ENCODE measurements at places on chromosomes 12 and 14. TPM values are rescaled to one million over a fixed set of nuclear protein-coding genes. Genes with fewer than 3 reads are reported as not detected.

DNA sequence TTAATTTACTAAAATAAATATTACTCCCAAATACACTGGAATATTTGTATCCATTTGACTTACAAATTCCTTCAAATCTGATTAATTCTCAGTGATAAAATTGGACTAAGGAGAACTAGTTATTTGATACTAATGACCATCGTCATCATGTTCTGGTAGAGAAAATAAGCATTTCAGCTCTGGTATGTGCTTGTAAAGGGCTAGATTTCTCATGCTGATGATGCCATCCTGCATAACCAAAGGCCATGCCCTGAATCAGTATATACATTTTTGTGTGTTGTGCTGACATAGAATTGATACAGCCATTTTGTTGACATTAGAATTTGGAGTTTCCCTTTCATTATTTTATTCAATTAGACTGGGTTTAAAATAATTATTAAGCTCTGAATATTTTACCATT lies 148.9 kb downstream of the PCNX1 start:
- H3K36me3 ChIP-seq: peaks cover 96% of the 10 kb centered on the region
- H3K27me3 ChIP-seq: no peaks in the 10 kb centered on the region
- no peak overlapping the region for H3K4me3 ChIP-seq
- H3K27ac ChIP-seq: no peak overlapping the region
- DNase-seq: no peak

DNA sequence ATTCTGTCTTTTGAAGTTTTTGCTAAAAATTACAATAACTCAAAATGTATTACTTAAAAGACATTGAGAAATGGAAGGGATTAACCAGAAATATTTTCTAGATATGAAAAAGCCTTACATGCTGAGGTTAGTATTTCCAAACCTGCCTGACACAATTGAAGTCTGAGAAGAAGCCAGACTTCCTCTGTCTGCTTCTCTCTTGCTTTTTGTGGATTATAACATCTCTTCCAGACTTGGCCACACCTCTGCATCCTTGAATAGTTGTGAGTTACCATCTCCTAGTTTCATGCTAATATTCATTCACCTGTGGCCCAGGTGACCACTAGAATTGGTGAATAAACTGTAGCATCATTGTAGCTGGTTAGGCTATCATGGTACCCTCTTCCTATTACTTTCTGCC lies 497.6 kb downstream of the SLC16A7 start:
- no peak overlapping the region for H3K27ac ChIP-seq
- H3K27me3 ChIP-seq: no peaks in the 10 kb centered on the region
- no peaks in the 10 kb centered on the region for H3K4me1 ChIP-seq
- no peaks in the 10 kb centered on the region for H3K36me3 ChIP-seq
- H3K4me3 ChIP-seq: no peak overlapping the region

The KCNMB4 gene
- not detected for total RNA-seq

GRCh38 chr12:115583591-115583990 lies 693.9 kb downstream of the MED13L start:
- H3K27ac ChIP-seq: no peak overlapping the region
- H3K36me3 ChIP-seq: no peaks in the 10 kb centered on the region
- H3K27me3 ChIP-seq: no peaks in the 10 kb centered on the region
- H3K4me3 ChIP-seq: no peak overlapping the region
- no peaks in the 10 kb centered on the region for H3K4me1 ChIP-seq
- DNase-seq: no peak

- DNase-seq: no peak
- no peak overlapping the region for H3K4me3 ChIP-seq
- no peaks in the 10 kb centered on the region for H3K4me1 ChIP-seq
- no peaks in the 10 kb centered on the region for H3K36me3 ChIP-seq
- H3K27me3 ChIP-seq: no peaks in the 10 kb centered on the region
These were observed 20.4 kb downstream of the DLK1 start for GRCh38 chr14:100747021-100747586.

GRCh38 chr12:29725587-29726320 lies 58.0 kb downstream of the TMTC1 start:
- H3K4me1 ChIP-seq: peaks cover 17% of the 10 kb centered on the region
- H3K4me3 ChIP-seq: no peak overlapping the region
- H3K27me3 ChIP-seq: no peaks in the 10 kb centered on the region
- H3K36me3 ChIP-seq: no peaks in the 10 kb centered on the region
- DNase-seq: peak; percentile 58

The TAOK3 gene
- 43.7 TPM for total RNA-seq

DNA sequence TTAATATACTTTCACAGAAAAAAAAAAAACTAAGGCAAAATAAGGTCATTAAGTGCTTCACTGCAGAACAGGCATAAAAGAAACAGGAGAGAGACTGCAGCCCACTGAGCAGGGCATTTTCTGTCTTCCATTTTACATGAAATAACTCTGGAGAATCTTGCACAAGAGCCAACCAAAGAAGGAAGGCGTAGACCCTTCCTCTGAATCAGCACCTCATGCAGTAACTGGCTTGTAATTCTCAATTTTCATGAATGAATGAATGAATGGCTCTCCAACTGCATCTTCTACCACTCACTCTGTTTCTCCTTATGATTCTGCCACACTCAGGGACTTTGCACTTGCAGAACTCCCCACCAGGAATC lies 102.0 kb upstream of the PPM1H start:
- DNase-seq: no peak
- no peaks in the 10 kb centered on the region for H3K4me1 ChIP-seq

DNA sequence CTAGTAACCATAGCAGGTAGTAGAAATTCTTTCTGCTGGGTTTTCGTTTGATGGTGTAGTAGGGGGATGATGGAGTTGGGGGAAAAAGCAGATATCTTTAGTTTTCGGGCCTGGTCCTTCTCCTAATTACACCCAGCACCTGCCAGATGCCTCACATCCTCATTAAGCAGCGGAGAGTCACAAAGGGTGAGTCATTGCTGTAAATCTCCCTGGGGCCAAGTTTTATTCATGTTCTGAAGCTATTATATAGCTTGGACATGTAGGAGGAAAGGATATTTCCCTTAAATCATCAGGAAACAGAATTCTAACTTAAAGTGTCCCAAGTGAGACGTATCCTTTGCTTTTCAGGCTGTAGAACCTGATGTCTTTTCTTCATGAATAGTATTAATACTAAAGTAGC lies 4.9 kb upstream of the NECAP1 start:
- no peak overlapping the region for H3K27ac ChIP-seq
- H3K36me3 ChIP-seq: no peaks in the 10 kb centered on the region
- H3K4me3 ChIP-seq: no peak overlapping the region
- H3K4me1 ChIP-seq: no peaks in the 10 kb centered on the region
- H3K27me3 ChIP-seq: no peaks in the 10 kb centered on the region

- H3K4me1 ChIP-seq: no peaks in the 10 kb centered on the region
- H3K27ac ChIP-seq: no peak overlapping the region
- H3K27me3 ChIP-seq: no peaks in the 10 kb centered on the region
- peaks cover 15% of the 10 kb centered on the region for H3K36me3 ChIP-seq
- no peak for DNase-seq
These were observed 197.5 kb downstream of the STXBP6 start for GRCh38 chr14:24852312-24853060.

- H3K27ac ChIP-seq: no peak overlapping the region
- H3K4me3 ChIP-seq: no peak overlapping the region
- peak; percentile 87 for DNase-seq
- H3K4me1 ChIP-seq: peaks cover 5% of the 10 kb centered on the region
These were observed 73.1 kb upstream of the CEP83 start for GRCh38 chr12:94532490-94533422.

DNA sequence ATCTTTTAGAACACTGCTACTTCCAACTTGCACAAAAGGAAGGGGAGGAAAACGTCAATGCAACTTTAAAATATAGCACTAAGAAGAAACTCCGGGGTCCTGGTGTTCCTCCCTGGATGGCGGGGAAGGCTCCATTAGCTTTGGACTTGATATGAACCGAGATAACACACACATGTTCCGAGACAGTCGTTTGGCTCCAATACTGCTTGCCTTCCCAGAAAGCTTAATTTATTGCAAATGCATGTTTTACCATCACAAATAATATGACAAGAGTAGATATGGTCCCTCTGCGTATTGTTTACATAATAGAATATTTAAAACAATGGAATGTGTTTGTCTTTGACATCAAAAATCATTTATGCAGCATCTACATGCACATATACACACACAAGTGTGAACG lies 87.6 kb upstream of the CLMN start:
- H3K36me3 ChIP-seq: no peaks in the 10 kb centered on the region
- peaks cover 7% of the 10 kb centered on the region for H3K4me1 ChIP-seq
- peak; percentile 70 for DNase-seq
- H3K27ac ChIP-seq: no peak overlapping the region

GRCh38 chr12:90915353-90915752 lies 39.6 kb downstream of the CCER1 start:
- H3K36me3 ChIP-seq: no peaks in the 10 kb centered on the region
- no peak for DNase-seq
- no peak overlapping the region for H3K4me3 ChIP-seq
- no peaks in the 10 kb centered on the region for H3K27me3 ChIP-seq
- H3K27ac ChIP-seq: no peak overlapping the region

DNA sequence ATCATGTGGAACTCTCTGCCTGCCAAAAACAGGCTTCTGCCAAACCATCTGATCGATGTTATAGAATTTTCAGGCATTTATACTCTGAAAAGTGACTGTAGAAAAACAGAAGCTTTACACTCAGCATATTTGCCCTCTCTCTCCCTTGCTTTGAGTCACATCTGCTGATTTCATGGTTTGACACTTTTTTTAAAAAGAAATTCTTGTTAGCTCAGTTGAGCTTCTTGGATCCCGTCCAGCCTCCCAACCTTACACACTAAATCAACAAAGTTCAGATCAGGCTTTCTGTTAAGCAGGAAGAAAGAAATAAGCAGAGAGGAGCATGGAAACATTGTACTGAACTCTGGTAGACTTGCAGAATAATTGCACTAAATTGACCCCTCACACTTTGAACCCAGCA lies 193.6 kb upstream of the SEL1L start:
- no peak overlapping the region for H3K27ac ChIP-seq
- H3K27me3 ChIP-seq: no peaks in the 10 kb centered on the region
- no peaks in the 10 kb centered on the region for H3K4me1 ChIP-seq
- H3K4me3 ChIP-seq: no peak overlapping the region
- H3K36me3 ChIP-seq: no peaks in the 10 kb centered on the region

GRCh38 chr14:76134231-76134630 lies 17.5 kb upstream of the GPATCH2L start:
- H3K27ac ChIP-seq: no peak overlapping the region
- H3K36me3 ChIP-seq: no peaks in the 10 kb centered on the region
- H3K27me3 ChIP-seq: peaks cover 61% of the 10 kb centered on the region
- peaks cover 9% of the 10 kb centered on the region for H3K4me1 ChIP-seq

- no peak overlapping the region for H3K27ac ChIP-seq
- H3K36me3 ChIP-seq: no peaks in the 10 kb centered on the region
- no peak overlapping the region for H3K4me3 ChIP-seq
These were observed 153.0 kb upstream of the FKBP4 start for GRCh38 chr12:2641761-2642160.

The LRP1-AS gene
- not detected for total RNA-seq

The COX8C gene
- not detected for total RNA-seq

- no peaks in the 10 kb centered on the region for H3K27me3 ChIP-seq
- H3K36me3 ChIP-seq: no peaks in the 10 kb centered on the region
- no peak overlapping the region for H3K4me3 ChIP-seq
These were observed 478.3 kb upstream of the SOX5 start for GRCh38 chr12:24427776-24428175.

DNA sequence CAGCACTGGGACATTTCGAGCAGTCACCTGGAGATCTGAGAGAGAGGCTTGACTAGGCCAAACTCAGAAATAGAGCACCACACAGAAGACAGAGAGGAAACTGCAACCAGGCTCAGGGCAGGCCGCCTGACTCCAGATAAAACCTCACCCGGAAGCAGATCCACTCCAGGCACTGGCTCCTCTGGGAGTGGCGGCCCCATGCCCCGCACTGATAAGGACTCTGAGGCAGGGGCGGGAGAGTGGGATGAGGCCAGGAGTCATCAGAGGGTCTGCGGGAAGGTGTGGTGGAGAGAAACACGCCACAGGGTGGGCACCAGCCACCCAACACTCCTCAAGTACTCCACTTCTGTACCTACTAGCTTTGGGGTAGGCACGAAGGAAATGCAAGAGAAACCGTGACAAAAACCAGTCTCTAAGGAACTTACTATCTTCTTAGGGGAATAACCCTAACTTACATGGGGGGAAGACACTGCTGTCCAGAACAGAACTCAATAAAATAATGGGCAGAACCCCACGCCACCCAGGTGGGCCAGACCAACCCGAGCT lies 71.3 kb downstream of the CHGA start:
- no peaks in the 10 kb centered on the region for H3K4me1 ChIP-seq
- peaks cover 32% of the 10 kb centered on the region for H3K36me3 ChIP-seq
- H3K27ac ChIP-seq: no peak overlapping the region
- DNase-seq: no peak
- no peak overlapping the region for H3K4me3 ChIP-seq

DNA sequence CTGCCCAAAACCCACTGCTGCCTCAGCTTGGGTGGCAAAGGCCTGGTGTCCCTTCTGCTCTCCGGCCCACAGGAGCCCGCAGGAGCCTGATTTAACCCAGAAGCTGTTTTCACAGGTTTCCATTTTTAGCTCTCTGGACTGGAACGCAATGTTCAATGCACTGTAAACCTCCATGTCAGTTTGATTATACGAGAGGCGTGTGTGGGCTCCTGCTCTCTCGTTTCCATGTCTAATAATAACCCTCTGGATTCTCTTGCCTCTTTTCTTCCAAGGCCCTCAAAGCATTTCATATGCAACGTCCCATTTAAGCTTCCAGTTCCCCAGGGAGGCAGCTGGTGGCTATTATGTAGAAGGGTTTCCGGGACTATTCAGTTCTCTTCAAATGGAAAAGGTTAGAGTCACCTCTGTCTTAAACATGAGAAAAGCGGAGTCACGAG lies 161.1 kb downstream of the SUDS3 start:
- DNase-seq: peak; percentile 32
- H3K4me3 ChIP-seq: no peak overlapping the region
- H3K36me3 ChIP-seq: no peaks in the 10 kb centered on the region
- H3K27ac ChIP-seq: peak overlapping the region; percentile 75
- H3K4me1 ChIP-seq: peaks cover 5% of the 10 kb centered on the region
- no peaks in the 10 kb centered on the region for H3K27me3 ChIP-seq

- no peaks in the 10 kb centered on the region for H3K27me3 ChIP-seq
- no peaks in the 10 kb centered on the region for H3K4me1 ChIP-seq
- DNase-seq: no peak
- no peak overlapping the region for H3K4me3 ChIP-seq
- H3K27ac ChIP-seq: no peak overlapping the region
These were observed 45.5 kb upstream of the FZD10 start for GRCh38 chr12:130116791-130117190.

GRCh38 chr12:88015825-88016224 lies 13.4 kb downstream of the C12orf50 start:
- no peaks in the 10 kb centered on the region for H3K4me1 ChIP-seq
- no peak overlapping the region for H3K27ac ChIP-seq
- DNase-seq: no peak
- H3K4me3 ChIP-seq: no peak overlapping the region

DNA sequence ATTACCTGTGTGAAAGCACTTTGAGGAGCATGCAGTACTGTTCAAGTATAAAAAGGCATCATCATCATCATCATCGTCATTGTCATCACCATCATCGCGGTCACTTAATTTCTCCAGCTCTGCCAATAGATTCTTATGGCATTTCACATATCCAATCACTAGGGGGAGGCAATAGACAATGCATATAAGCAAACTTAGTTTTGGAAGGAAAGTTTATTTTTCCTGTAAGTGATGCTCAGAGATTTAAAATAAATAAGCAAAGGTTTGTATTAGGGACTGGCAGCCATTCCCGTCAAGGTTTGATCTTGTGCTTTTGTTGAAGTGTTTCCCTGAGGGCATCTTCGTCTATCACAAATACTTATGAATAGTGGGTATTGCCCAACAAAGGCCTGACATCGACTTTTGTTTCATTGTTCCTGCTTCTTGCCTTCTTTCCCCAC lies 127.4 kb downstream of the KTN1 start:
- no peak overlapping the region for H3K4me3 ChIP-seq
- no peak for DNase-seq
- no peaks in the 10 kb centered on the region for H3K36me3 ChIP-seq
- no peak overlapping the region for H3K27ac ChIP-seq

The ADAM20 gene
- 7.6 TPM for total RNA-seq
